ENCODE measurements at places on chromosomes 6 and 20.

- no peaks in the 10 kb centered on the region for H3K36me3 ChIP-seq
- no peak for DNase-seq
- H3K27ac ChIP-seq, result no peak overlapping the region
- H3K4me1 ChIP-seq, result no peaks in the 10 kb centered on the region
These were observed 229.7 kb upstream of the HTR1E start for GRCh38 chr6:86707545-86708120.

DNA sequence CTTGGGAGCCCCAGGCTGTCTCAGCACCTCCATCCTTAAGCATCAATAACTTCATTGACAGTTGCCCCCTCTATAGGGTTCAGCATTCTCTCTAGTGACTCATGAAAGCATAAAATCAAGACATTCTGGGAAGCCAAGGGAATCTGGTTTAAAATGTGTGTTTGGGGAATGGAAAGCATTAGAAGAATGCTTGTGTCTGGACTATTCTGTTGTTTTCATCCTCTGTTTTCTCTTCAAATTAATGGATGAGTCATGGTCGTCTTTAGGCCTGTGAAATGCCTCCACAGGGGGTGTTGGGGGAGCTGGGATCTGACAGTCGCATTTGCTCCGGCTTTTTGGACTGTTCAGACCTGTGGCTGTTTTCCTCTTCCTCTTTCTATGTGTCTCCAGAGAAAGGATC lies 279.7 kb downstream of the CDC5L start:
- no peaks in the 10 kb centered on the region for H3K36me3 ChIP-seq
- no peak for DNase-seq
- H3K4me3 ChIP-seq, result no peak overlapping the region

GRCh38 chr6:25997921-25998320 lies 35.3 kb downstream of the TRIM38 start:
- no peak for DNase-seq
- no peak overlapping the region for H3K4me3 ChIP-seq
- H3K27ac ChIP-seq, result no peak overlapping the region
- H3K36me3 ChIP-seq, result peaks cover 10% of the 10 kb centered on the region
- H3K4me1 ChIP-seq, result peaks cover 7% of the 10 kb centered on the region
- no peaks in the 10 kb centered on the region for H3K27me3 ChIP-seq

- H3K4me1 ChIP-seq, result peaks cover 1% of the 10 kb centered on the region
- no peaks in the 10 kb centered on the region for H3K27me3 ChIP-seq
- DNase-seq, result no peak
- H3K4me3 ChIP-seq, result no peak overlapping the region
- H3K36me3 ChIP-seq, result peaks cover 5% of the 10 kb centered on the region
These were observed 12.6 kb upstream of the GNMT start for GRCh38 chr6:42947950-42948349.

- H3K27ac ChIP-seq, result peak overlapping the region; percentile 96
- no peaks in the 10 kb centered on the region for H3K36me3 ChIP-seq
- DNase-seq, result peak; percentile 54
- peak overlapping the region; percentile 78 for H3K4me3 ChIP-seq
- peaks cover 40% of the 10 kb centered on the region for H3K4me1 ChIP-seq
These were observed 13.0 kb downstream of the PIM1 start for GRCh38 chr6:37182736-37183590.

GRCh38 chr20:25020901-25021301 lies 28.4 kb upstream of the APMAP start:
- H3K27ac ChIP-seq, result no peak overlapping the region
- no peak overlapping the region for H3K4me3 ChIP-seq
- no peak for DNase-seq
- H3K36me3 ChIP-seq, result no peaks in the 10 kb centered on the region
- peaks cover 9% of the 10 kb centered on the region for H3K4me1 ChIP-seq

GRCh38 chr6:160190973-160191372 lies 67.6 kb downstream of the SLC22A2 start:
- no peaks in the 10 kb centered on the region for H3K4me1 ChIP-seq
- H3K36me3 ChIP-seq, result peaks cover 11% of the 10 kb centered on the region
- no peak overlapping the region for H3K4me3 ChIP-seq
- no peak overlapping the region for H3K27ac ChIP-seq
- H3K27me3 ChIP-seq, result peaks cover 8% of the 10 kb centered on the region
- no peak for DNase-seq

DNA sequence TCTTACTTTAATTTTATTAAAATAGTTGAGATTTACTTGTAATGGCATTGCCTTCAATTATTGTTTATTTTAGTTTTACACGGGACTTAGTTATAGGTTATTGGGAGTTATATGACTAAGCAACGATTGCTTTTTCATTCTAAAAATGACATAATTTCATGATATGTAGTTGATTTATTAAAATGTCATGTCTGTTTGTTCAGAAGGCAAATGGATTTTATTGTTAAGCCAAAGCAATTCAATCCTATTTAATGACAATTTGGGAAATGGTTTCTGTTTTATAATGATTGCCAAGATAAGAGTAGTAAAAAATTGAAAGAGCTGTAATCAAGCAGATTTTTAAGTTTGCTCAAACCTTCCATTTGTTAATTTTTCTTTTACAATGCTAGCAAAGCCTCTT lies 74.7 kb downstream of the PHACTR2 start:
- peaks cover 4% of the 10 kb centered on the region for H3K36me3 ChIP-seq
- no peaks in the 10 kb centered on the region for H3K4me1 ChIP-seq
- H3K4me3 ChIP-seq, result no peak overlapping the region

GRCh38 chr6:53263917-53264316 lies 84.8 kb downstream of the ELOVL5 start:
- H3K36me3 ChIP-seq, result peaks cover 85% of the 10 kb centered on the region
- no peak overlapping the region for H3K4me3 ChIP-seq
- no peak overlapping the region for H3K27ac ChIP-seq
- no peak for DNase-seq

GRCh38 chr6:127058027-127058426 lies 60.4 kb upstream of the RSPO3 start:
- H3K27ac ChIP-seq, result no peak overlapping the region
- no peak for DNase-seq
- H3K4me3 ChIP-seq, result no peak overlapping the region
- no peaks in the 10 kb centered on the region for H3K4me1 ChIP-seq
- no peaks in the 10 kb centered on the region for H3K27me3 ChIP-seq
- no peaks in the 10 kb centered on the region for H3K36me3 ChIP-seq

DNA sequence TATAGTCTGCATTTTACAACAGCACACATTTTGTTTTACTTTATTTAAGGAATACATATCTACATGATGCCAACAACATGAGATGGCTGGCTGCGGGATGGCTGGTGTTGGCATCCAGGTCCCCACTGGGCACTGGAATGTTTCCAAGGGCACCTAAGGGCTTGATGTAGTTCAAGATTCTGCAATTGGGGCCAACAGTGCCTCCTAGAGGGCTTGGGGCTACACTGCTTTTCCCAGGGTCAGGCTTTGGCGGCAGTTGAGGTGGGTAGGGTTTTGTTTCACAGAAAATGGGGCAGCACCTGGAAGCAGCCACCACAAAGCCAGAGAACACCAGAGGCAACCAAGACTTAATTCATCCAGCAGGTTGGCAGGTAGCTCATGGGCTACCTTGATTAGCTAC lies 202.2 kb upstream of the PRND start:
- no peak overlapping the region for H3K27ac ChIP-seq
- H3K27me3 ChIP-seq, result peaks cover 29% of the 10 kb centered on the region
- no peaks in the 10 kb centered on the region for H3K4me1 ChIP-seq

- peaks cover 57% of the 10 kb centered on the region for H3K4me1 ChIP-seq
- H3K27me3 ChIP-seq, result no peaks in the 10 kb centered on the region
- H3K4me3 ChIP-seq, result no peak overlapping the region
- H3K36me3 ChIP-seq, result peaks cover 6% of the 10 kb centered on the region
These were observed 3.3 kb upstream of the HMGN4 start for GRCh38 chr6:26534681-26535465.
